Stimulated activated CD8-positive, alpha-beta memory T cell treated with anti-CD3 and anti-CD28 coated beads, Interleukin-15, amount 100 ng/mL, for 1 hour (primary cell): ENCODE measurements at places on chromosomes 5 and 9.

GRCh38 chr9:37025823-37026112 lies 8.3 kb downstream of the PAX5 start:
- no peak for DNase-seq

DNA sequence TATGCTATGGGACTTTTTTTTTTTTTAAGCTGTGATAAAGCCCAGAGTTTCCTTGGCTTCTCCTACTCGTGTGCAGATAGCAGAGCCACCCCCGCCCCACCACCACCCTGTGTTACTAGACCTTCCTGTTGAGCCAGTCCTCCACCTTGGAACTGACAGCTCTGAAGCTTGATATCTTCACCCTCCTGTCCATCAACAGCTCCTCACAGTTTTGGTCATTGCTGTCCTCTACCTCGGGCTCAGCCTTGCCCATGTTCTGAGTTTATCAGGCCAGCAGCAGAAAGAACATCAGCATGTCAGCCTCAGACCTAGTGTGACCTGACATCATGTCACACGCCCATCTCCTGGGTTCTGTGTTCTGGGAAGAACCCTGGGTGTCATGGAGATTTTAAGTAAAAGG lies 167.1 kb upstream of the RAI14 start:
- no peak for DNase-seq

GRCh38 chr9:79662537-79662956 lies 90.8 kb downstream of the TLE4 start:
- no peak for DNase-seq

DNA sequence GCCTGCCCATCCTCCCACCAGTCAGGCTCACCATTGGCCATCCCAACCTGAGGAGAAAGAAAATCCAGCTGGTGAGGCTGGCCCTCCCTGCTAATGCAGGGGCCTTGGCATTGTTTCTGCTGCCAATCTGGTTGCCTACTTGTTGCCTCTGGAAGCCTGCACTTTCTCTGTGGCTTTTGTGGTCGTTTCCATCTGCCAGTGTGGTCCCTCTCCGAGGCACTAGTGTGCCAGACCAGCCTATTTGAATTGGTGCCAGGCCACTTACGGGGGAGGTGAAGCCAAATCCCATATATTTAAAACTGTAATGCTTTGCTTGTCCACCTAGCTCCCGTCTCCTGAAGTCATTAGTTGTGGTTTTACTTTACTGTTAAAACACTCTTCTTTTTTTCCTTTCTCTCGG lies 213.4 kb upstream of the ADAMTSL1 start:
- no peak for DNase-seq

GRCh38 chr5:499233-500209 lies 24.7 kb downstream of the SLC9A3 start:
- DNase-seq = no peak
